ENCODE measurements at places on chromosomes 7 and 10.

GRCh38 chr7:14395860-14396259, 406.4 kb upstream of the ETV1 start:
- no peak for DNase-seq

- no peak for DNase-seq
Observed at GRCh38 chr10:15180736-15181135, 12.2 kb upstream of the NMT2 start.

DNA sequence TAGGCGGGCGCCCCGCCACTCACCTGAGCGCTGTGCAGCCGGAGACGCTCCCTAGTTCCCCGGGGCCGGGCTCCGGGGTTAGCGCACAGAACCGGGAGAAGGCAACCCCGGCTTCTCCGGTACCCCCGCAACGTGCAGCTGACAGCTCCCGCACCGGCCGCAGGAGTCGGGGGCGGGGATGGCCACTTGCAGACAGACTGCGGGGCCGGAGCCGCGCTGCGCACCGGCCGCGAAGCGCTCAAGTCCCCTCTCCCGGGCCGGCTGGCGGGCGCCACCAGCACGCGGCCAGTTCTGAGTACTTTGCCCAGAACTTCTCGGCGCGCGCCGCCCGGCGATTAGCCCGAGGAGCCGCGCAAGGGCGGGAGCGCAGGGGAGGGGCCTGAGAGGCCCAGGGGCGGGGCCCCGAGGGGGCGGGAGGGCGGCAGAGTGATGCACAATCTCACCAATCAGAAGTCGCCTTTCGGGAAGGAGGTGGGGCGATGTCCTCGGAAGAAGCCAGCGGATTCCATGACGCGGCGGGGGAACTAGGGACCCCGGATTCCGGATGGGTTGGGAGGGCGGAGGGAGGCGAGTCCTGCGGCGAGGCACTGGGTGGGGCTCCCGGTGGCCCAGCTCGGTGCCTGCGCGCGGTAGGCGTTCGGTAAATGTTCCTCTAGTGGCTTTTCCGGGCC, at the start of gene OSBPL3:
Gene OSBPL3, minus strand, starts transcription at position 316 of the 671 bp plus-strand sequence. CDS start 87,706 bp downstream, outside the sequence.
- peak; percentile 93 for DNase-seq

DNA sequence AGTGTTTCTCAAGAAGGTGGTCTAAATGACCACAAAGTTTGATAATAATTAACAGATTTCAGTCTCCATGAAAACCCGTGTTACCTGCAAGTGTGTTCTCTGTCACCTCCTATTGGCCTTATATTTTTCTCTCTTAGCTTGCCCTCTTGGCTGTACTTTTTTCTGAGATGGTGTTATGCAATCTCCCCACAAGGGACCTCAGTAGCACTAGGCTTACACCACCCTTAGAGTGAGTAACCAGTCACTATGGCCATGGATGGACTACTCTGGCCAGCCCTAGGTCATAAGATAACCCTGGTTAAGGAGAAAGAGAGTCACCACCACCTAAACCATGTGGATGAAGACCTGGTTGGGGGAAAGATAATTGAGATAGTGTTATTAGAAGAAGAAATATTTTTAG, 76.8 kb downstream of the NPSR1 start:
- no peak for DNase-seq

DNA sequence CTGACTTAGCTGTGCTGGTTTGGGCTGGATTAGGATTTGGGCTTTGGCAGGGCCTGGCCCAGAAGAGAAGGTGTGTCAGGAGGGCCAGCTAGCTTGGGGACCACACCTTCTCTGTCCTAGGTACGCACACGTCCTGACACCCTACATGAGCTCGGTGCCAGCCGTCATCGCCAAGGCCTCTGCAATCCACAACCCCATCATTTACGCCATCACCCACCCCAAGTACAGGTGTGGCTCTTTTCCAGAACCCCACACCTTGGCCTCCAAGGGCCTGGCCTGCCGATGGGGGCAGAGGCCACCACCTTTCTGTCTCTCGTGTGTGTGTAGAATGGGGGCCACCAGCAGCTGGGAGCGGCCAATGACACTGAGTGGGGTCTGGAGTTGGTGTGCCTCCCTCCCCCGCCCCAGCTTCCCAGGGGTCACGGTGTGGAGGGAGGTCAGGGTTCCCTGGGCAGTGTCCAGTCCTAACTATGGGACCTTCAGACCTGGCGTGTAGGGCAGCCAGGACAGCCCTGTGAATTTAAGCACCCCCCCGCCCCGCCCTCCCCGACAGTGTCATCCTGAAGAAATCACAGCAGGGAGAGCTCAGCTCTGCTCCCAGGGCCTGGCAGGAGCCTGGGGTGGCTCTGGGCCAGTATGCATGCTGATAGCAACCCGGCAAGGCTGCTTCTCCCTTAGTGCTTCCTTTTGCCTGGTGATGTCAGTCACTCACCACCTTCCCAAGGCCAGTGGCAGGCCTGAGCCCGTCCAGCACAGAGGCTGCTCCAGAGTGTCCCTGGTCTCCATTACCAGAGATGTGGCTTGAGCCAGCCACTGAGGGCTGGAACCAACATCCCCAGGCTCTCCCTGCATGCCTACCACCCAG, 6.9 kb upstream of the LDB3 start:
- DNase-seq = no peak

- no peak for DNase-seq
Observed at GRCh38 chr7:151428378-151429236, 11.3 kb downstream of the CRYGN start.

GRCh38 chr7:101112233-101112632, 14.7 kb upstream of the SERPINE1 start:
- DNase-seq = no peak

- DNase-seq = no peak
Observed at GRCh38 chr7:41893656-41894055, 190.8 kb upstream of the INHBA start.

- no peak for DNase-seq
Observed at GRCh38 chr10:133460208-133460769, 6.5 kb downstream of the SCART1 start.

DNA sequence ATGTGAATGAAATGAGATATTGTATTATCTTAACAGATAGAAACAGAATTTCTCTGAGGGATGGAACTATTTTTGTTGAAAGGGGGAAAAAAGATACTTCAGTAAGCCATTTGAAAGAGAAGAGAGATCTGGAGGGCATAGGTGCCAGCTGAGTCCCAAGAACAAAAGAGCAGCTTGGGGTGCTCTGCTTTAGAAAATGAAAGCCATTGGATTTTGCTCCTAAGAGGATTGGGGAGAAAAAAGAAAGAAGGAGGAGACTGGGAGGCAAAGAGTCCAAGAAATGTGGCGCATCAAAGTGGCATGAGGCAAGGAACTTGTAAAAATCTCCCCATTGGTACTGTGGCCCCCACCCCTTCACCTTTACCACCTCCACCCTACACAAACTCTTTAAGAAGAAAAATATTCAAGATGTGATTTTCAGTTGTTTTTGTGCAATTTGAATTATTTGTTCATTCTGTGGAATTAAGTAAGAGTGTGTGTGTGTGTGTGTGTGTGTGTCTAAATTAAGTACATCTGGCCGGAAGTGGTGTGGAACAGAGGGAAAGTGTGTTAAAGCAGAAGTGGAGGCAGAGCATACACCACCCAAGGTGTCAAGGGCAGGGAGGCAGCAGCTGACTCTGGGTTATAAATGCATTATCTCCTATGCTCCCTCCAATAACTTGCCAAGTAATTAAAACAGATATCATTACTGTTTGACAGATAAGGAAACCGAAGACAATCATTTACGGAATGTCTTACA, 9.9 kb upstream of the GNAI1 start:
- DNase-seq = no peak

- DNase-seq = no peak
Observed at GRCh38 chr7:148382596-148382995, 208.0 kb upstream of the C7orf33 start.

GRCh38 chr7:139072796-139073195, 36.7 kb downstream of the ZC3HAV1 start:
- DNase-seq = no peak

DNA sequence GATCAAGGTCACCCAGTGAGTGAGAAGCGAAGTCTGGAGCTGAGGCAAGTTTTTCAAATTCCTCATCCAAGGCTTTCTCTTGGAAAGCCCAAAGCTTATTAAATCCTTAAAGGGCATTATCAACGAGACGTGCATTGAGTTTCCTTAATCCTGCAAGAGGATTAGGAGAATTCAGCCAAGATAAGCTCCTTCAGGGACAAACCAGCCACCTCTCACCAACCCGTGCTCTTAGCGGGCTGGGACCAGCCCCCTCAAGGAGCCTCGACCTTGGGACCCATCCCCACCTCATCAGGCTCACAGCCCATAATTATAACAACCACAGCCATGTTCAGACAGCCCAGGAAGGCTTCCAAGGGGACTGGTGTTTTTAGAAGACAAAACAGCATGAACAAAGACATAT, 12.0 kb upstream of the SLC29A4 start:
- no peak for DNase-seq

- DNase-seq = no peak
Observed at GRCh38 chr7:105346593-105347322, 42.0 kb downstream of the SRPK2 start.

GRCh38 chr7:132872034-132872433, 209.9 kb downstream of the CHCHD3 start:
- no peak for DNase-seq

- no peak for DNase-seq
Observed at GRCh38 chr10:83764666-83765065, 374.6 kb upstream of the GHITM start.

GRCh38 chr7:27134392-27134791, 3.8 kb upstream of the HOXA4 start:
- no peak for DNase-seq

GRCh38 chr7:67590649-67591048, 594.0 kb downstream of the TYW1 start:
- DNase-seq = no peak

DNA sequence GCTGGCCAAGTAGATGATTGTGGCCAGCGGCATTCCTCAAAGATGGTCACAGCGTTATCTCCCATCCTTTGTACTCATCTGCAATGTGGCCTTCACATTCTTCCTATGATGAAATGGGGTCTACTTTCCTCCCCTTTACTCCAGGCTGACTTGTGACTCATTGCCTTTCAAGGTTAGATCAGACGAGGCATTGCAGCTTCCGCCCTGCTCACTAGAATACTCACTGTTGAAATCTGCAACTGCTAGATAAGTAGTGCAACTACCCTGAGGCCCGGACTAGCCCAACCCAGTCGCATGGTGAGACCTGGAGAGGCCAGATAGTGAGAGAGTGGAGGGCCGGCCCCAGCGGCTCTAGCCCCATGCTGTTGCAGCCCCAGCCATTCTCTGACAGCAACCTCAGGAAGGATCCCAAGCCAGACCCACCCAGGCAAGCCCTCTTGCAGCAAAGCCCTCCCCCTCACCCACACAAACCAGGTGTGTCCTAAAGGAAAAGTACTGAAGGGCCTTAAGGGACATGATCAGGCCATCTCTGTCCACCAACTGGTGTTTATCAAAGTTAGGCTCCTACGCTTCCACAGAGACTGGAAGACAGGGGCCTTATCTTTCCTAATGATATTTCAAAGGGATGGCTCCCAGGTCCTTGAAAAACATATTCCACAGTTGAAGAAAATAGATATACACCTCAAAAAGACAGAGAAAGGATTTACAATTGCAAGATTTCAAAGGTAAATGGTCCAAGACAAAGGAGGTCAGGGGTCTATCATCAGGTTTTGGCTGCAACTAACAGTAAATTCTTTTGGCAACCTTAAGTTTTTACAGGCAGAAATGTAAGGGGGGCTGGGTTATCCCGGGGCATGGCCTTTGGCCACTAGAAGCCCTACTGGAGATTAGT, 107.2 kb upstream of the TRIM24 start:
- DNase-seq = no peak

- no peak for DNase-seq
Observed at GRCh38 chr7:13992596-13992964, 3.1 kb upstream of the ETV1 start.

DNA sequence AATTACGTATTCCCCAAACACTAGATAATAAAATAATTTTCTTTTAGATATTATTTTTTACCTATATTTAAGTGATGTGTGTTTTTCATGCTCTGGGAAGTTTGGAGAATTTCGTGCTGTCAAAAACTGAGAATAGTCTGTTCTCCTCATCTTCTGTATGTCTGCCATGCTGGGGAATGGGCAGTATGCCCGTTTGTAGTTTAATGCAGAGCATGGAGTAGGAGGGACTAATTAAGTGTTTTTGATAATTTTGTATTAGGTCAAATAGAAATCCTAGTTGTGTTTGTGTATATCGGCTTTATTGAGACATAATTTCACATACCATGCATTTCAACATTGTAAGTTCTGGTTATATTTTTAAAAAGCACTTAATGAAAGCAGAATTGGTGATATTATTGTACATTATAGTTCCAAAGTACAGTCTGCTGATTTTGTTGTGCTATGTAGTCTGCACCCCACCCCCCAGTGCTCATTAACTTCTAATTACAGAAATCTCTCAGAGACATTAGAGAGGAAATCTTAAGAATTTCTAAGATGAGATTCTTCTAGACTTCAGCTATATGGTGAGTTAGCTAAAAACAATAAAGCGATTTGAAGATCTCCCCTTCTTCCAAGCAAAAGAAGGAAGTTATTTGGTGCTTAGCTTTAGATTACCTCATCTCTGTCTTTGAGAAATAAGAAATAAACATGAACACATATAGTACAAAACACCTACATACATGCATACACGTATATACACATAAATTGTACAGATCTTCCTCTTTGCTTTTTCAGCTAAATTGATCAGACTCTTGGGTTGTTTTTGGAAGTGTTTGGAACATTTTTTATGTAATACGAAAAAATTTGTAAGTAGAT, 22.2 kb downstream of the ZRANB1 start:
- DNase-seq = no peak

GRCh38 chr10:60666221-60666620, 112.1 kb upstream of the CDK1 start:
- no peak for DNase-seq

DNA sequence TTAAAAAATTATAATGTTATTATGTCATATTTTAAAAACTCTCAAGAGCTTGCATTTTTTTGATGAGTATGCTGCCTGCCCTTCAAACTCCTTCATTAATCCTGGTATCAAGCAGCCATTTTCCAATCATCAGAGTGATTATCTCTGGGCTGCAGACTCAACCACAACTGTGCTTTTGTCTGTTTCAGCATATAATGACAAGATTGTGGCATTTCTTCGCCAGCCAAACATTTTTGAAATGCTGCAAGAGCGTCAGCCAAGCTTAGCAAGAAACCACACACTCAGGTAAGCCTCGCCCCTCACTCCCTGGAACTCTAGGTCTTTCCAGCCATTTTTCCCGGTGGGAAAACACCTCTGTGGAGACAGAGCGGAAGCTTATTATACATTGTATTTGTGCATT, 90.0 kb upstream of the STK17A start:
- no peak for DNase-seq

- no peak for DNase-seq
Observed at GRCh38 chr10:86287966-86288579, 78.5 kb downstream of the GRID1 start.

GRCh38 chr10:128137877-128138276, 11.7 kb upstream of the MKI67 start:
- no peak for DNase-seq

GRCh38 chr7:117051808-117052207, 98.5 kb downstream of the ST7 start:
- DNase-seq = no peak
